ENCODE measurements at places on chromosomes 12 and 14.

DNA sequence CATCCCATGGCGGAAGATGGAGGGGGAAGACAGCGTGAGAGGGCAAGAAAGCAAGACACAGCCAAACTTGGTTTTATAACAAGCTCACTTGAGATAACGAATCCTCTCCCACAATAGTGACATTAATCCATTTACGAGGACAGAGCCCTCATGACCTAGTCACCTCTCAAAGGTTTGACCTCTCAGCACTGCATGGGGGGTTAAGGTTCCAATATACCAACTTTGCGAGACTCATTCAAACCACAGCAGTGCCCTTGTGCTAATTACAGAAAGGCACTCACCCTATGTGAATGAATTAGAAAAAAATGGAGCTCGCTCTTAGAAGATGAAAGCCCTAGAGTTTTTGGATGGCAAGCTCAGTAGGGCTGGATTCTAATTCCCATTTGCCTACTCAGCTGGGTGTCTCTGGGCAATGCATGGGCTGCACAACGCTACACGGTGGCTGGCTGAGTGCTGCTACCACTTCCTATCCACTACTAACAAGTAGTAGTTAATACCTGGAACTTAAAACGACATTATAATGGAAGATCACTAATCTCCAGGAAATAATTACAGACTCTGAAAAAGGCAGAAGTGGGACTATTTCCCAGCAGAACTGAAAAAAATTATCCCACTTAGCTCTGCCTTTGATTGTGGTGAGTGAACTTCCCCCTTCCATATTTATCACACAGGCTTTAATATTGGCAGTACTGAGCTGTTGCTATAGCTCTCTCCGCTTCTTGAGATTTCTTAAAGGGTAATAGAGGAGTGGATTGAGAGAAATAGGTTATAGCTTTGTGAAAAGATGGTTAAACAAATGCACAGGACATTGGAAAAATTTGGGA is 27.5 kb downstream of the TESPA1 start:
- no peak for DNase-seq

- DNase-seq, result no peak
Measured at GRCh38 chr14:51954657-51955056, 34.7 kb upstream of the RTRAF start.

DNA sequence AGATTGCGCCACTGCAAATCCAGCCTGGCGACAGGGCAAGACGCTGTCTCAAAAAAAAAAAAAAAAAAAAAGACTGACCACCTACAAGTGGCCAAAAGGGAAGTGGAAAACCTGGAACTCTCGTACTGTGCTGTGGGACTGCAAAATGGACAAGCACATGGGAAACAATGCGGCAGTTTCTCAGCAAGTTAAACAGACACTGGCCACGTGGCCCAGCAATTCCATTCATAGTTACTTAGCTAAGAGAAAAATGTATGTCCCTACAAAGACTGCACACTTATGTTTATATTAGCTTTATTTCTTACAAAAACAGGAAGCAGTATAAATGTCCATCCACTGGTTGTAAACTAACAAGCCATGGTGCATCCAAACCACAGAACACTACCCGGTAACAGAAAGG is 5.6 kb downstream of the CHFR start:
- DNase-seq, result no peak

DNA sequence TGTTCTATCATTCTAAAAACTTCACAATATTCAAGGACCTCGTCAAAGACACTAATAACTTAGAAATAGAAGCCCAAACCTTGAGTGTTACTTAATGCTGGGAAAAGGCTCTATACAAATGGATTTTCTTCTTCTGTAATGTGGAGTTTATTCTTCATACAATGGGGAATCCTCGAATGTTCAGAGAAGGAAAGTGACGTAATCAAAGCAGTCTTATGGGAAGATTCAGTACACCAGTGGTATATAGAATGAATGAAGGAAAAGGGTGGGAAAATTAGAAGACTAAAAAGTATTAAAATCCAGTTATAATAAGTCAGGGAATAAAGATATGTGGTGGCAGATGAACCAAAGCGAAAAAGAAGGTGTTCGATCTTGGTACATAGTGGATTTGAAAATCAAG is 106.5 kb downstream of the PLCZ1 start:
- DNase-seq, result no peak

DNA sequence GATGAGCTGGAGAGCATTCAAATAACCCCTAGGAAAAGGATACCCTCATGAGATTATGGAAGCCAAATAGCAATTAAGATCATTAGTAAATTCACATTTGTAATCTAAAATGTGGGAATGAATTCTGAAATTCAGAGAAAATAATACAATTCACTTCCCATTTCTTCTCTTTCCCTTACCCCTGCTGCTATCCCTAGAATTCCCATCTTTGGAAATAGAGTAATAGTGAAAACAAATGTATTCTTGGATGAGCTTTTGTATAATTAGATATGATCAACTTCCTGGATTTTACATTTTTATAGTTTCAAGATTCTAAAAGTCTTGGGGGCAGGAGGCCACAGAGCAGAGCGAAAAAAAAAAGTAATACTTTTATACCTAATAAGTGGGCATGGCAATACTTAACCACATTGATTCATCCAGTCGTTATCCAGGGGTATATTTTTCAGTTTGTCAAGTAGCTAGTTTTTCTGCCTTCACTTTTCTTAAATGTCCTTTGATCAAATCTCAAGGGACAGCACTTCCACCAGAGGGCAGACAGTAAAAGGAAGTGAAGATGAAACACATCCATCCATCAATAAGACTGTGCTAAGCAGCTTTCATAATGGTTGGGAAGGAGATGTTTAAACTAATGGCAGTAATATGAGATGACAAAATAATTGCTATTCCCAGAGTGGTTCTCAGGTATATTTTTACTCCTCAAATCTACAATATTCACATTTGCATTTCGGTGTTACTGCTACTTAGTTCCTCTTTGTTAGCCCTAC is 401.3 kb downstream of the DIO2 start:
- DNase-seq, result no peak

DNA sequence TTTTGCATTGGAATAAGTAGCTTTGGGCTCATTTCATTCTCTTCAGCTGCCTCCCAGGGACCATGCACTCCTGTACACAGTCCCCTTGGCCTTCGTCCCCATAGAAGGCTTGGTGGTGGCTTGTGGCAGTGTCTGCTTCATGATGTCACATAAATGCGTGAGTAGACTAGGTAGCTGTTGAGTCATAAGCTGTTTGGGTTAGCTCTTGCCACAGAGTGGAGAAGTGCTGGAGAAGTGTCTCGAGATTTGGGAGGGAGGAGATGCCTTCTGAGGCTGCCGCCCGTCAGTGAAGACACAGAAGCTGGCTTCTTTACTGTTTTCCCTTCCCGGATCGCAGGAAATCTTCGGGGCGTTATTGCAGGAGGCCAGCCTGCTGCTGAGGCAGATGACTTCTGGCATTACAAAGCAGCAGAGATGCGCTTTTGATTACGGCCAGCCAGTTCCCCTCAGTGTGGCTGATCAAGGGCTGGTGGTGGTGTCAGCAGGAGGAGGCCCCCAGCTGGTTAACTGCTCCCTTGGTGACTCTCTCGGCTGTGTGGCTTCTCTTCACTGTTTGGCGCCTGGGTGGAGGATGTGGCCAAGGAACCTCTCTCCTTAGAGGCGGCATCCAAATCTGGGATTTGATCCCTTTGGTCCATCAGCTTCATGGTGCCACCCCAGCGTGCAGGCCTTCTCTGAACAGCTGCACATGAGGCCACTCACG is 67.6 kb downstream of the AACS start:
- no peak for DNase-seq
